ENCODE measurements at places on chromosomes 1 and 21.

GRCh38 chr1:153680120-153680403 is 1.6 kb downstream of the NPR1 start:
- no peak for DNase-seq

DNA sequence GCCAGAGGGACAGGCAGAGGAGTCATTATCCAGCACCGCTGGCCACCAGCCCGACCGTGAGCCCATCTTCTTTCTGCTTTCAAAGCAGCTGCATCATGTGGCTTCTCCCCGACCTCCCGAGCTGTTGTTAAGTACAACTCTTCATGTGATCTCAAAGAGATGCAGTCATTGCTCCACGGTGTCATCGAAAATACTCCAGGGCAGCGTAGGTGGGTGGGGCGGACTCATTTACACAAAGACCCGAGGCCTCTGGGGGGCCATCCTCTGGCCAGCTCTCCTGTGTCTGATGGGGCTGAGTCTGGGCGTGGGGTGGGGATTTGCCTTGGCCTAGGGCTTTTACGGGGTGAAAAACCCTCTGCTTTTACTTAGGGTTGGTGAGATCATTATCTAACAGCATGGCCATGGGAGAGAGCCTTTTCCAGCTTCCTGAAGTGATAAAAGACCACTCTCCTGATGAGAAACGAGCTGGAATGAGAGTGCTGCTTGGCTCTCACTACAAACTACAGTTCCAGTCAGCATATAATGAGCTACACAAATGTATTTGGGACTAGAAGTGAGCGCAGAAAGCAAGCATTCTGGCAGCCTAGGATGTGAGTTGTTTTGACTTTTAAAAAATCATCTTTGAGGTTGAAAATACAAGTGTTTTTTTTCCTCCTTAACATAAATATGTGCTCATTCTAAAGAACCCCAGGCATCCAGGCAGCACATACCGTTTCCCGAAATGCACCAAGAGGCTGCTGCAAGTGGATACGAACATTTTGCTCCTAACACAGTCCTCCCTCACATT is 165.0 kb downstream of the RHOU start:
- DNase-seq = no peak

DNA sequence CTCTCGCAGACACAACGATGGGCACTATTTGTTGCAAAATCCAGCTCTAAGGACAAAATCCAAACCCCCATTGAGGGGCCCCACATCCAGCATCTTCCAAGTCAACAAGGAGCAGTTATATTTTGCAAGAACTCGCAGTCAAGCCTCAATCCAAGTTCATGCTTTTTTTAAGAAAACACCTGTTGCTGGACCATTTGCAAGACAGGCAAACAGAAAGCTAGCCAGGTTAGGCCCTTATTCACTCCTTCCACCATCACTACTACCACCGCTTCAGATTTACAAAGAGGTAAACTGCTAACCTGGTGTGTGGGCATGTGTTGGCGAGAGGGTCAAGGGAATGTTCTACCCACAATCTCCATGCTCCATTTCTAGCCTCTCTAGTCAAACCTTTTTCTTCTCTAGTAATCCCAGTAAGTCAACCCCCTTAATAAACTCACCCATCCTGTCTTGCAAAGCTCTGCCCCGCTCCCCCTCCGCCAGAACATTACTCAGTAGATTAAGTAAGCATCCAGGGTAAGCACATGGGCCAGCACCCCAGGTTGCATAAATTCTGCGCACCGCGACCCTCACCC is 703 bp downstream of the ERI3 start:
- no peak for DNase-seq

DNA sequence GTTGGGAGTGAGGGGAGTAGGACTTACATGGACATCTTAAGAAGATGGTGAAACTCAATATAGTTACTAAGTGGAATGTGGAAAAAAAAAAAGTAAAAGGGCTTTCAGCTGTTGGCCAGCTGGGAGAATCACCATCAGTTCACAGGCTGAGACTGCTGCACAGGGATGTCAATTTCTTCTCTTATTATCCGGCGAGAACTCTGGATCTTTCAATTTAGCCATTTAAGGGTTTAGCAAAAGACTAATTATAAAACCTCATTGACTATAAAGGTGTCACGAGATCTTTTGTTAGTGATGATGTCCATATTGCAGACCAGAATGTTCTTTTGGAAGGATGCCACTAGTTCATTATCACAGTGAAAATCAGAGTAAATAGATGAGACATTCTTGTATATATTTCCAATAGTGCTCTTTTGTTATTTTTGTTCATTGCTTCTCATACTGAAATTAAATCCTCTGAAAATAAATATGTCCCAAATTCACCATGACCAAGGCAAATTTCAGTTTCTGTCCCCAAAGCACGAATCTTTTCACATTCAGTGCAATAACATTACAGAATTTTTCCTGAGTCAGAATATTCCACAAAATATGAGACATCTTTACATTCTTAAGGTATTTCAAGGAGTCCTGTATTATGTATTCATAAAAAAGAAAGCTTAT is 266.1 kb downstream of the DNM3 start:
- no peak for DNase-seq

GRCh38 chr1:103513711-103514110 is 11.8 kb upstream of the RNPC3 start:
- DNase-seq = no peak

GRCh38 chr1:172119184-172119583 is 277.9 kb downstream of the DNM3 start:
- DNase-seq = no peak

DNA sequence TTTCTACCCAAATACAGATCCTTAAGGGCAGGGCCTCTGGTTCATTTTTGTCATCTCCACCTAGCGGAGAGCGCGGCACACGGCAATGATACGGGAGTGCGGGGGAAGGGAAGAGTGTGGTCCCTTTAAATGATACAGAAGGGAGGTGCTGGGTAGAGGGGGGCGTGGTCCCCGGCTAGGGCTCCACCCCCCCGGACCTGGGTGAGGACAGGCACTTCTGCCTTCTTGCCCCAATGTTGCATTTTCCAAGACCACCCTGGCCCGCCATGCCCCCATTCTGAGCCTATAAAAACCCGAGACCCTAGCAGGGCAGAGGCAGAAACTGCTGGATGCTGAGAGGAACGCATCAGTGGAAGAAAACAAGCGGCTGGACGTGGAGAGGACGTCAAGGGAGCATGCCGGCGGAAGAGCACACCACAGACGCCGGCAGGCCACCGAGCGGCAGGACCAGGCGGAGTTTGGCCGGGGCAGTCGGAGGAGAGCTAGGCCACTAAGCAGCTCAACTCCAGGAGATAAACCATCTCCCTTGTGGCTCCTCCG is 30.0 kb downstream of the LRRC3 start:
- DNase-seq = peak; percentile 57

- DNase-seq = no peak
These were observed 902 bp downstream of the AP4B1 start for GRCh38 chr1:113903501-113904292.

- peak; percentile 81 for DNase-seq
These were observed 31.0 kb downstream of the SLC45A1 start for GRCh38 chr1:8348777-8349472.

DNA sequence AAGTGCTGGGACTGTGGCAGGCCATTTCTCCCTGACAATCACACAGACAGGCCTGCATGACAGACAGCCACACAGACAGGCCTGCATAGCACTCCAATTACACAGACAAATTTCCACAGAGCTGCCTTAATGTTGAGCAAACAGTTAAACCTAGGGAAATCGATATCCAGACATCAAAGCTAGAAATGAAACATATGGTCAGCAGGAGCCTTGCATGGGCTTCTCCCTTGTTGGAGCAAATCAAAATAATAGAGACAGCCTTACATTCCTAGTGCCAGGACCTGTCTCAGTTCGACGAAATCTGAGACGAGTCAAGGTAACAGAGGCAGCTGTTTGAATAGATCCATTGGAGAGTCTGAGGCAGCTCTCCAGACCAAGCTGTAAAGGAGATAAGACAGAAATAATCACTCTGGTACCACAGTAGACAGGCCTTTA is 42.4 kb downstream of the OLFML3 start:
- DNase-seq = no peak

- DNase-seq = no peak
These were observed 15.3 kb upstream of the SRSF10 start for GRCh38 chr1:23995431-23995837.

- no peak for DNase-seq
These were observed 3.1 kb upstream of the CAMTA1 start for GRCh38 chr1:6782151-6782550.

- no peak for DNase-seq
These were observed 379.0 kb downstream of the LMX1A start for GRCh38 chr1:164977561-164977960.

GRCh38 chr1:91745640-91746373 is 140.1 kb downstream of the TGFBR3 start:
- DNase-seq = no peak

- DNase-seq = peak; percentile 3
These were observed 20.0 kb downstream of the MMEL1 start for GRCh38 chr1:2612591-2613365.

DNA sequence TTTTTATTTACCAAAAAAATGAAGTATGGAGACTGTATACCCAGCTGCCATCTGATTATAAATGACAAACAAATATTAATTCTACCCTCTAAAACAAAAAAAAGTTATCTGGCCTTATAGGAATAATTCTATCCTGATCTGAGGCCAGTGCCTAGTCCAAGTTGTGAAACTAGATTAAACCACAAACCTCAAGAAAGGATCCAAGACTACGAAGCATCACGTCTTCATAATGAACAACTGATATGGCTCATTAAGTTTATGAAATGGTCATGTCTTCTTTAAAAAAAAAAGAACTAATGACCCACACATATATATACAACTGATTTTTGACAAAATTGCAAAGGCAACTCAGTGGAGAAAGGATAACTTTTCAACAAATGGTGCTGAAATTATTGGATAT is 32.4 kb upstream of the CTTNBP2NL start:
- no peak for DNase-seq

DNA sequence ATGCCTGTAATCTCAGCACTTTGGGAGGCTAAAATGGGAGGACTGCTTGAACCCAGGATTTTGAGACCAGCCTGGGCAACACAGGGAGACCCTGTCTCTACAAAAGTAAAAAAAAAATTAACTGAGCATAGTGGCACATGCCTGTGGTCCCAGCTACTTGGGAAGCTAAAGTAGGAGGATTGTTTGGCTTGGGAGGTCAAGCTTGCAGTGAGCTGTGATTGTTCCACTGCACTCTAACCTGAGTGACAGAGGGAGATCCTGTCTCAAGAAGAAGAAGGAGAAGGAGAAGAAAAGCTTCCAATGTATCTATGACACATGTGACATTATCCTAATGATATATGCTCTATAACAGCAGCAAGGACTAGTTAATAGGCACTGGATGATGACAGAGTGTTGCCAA is 20.1 kb upstream of the ARHGAP29 start:
- DNase-seq = no peak

- DNase-seq = no peak
These were observed 76.8 kb downstream of the PLXNA2 start for GRCh38 chr1:208167261-208167869.

- no peak for DNase-seq
These were observed 6.7 kb downstream of the CLDN14 start for GRCh38 chr21:36473203-36473602.

DNA sequence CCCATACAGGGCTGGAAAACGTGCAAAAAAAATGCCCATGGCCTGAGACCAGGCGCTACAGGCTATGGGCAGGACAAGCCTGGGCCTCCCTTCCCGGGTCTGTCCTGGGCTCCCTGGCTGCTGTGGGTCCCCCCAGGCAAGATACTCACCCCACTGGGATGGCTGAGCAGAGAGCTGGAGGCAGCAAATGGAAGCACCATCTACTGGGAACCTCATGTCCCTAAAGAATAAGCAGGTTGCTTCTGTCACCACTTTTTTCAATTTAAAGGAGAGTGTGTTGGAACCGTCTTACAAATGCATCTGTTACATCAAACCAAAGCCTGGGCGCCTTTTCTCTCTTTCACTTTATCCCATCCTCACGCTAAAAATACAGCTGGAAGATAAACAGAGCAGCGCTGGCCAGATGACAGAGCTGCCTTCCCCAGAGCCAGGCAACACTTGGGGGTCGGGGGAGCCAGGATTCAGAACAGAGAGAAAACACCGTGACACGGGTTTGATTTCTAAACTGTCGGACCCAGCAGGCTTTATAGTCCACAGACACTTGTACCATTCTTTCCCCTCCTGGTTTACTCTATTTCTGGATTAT is 262.1 kb upstream of the VAMP3 start:
- no peak for DNase-seq

DNA sequence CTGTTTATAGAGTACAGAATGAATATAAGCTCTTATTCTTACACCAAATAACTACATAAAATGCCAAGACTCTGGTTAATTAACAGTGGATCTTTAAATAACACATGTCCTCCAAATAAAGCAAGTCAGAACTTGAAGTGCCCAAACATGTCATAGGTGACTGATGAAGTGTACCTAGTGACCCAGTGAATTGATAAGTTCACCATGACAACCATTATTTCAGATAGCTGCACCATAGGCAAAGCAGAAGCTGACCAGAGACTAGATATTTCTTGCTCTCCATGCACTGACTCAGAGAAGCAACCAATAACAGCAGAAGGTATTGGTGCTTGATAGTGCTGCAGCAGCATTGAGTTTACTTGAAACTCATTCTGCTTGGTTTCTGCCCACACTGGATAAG is 192.1 kb downstream of the DUSP10 start:
- DNase-seq = no peak

DNA sequence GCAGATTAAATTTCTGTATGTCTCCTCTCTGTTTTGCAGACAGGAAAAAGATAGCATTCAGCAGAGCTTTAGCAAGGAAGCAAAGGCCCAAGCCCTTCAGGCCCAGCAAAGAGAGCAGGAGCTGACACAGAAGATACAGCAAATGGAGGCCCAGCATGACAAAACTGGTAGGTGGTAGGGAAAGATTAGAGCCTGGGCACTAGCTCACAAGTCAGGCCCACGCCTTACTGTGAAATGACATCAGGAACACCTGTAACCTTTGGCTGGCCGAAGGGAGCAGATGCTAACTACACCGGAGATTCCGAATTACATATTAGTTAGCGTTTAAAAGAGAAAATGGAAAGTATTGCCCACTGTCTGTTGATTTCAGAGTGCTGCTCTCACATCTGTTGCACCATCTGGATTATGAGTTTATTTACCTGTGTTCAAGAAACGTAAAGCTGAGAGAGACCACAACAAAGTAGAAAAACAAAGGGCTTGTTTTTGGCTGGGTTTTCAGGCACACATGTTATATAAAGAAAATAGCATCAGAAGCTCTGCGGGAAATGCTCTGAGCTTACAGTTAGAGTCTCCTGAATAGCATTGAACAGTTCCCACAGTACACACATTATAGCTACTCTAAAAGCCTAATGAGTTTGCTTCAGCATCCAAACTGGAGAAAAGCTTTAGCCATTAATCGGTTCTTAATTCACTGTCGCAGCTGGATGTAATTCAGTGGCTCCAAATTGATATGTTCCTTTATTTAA is 160.0 kb downstream of the SDCCAG8 start:
- no peak for DNase-seq

GRCh38 chr1:22533244-22533895 is 29.9 kb upstream of the EPHA8 start:
- no peak for DNase-seq

Measured in nephron progenitor cell (in vitro differentiated cells).